ENCODE measurements at places on chromosomes 12 and 14. TPM values are rescaled to one million over a fixed set of nuclear protein-coding genes. Genes with fewer than 3 reads are reported as not detected.

PRPH gene
- 0.73 TPM for total RNA-seq

PDE3A gene
- 7.4 TPM for total RNA-seq

NKX2-1 gene
- not detected for total RNA-seq

SDS gene
- total RNA-seq, result not detected

LBHD2 gene
- total RNA-seq, result not detected

AQP6 gene
- 0.37 TPM for total RNA-seq
